Effector memory CD8-positive, alpha-beta T cell (primary cell): ENCODE measurements at places on chromosomes 5 and 9.

DNA sequence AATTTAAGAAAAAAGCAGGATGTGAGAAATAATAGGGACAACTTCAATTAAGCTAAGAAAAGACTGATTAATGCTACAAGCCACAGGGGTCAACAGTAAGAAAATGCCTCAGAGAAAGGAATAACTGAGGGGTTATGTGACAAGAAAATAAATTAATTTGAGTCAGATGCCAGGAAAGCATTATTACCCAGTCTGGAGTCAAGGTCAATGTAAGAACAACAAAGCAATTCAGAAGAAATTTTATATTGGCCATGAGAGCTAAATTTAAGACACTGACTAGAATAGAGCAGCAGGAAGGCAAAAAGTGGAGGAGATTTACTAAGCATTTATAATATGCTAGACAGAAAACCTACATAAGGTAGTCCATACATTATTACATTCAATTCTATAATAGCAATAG lies 73.5 kb downstream of the CDH10 start:
- DNase-seq = no peak

DNA sequence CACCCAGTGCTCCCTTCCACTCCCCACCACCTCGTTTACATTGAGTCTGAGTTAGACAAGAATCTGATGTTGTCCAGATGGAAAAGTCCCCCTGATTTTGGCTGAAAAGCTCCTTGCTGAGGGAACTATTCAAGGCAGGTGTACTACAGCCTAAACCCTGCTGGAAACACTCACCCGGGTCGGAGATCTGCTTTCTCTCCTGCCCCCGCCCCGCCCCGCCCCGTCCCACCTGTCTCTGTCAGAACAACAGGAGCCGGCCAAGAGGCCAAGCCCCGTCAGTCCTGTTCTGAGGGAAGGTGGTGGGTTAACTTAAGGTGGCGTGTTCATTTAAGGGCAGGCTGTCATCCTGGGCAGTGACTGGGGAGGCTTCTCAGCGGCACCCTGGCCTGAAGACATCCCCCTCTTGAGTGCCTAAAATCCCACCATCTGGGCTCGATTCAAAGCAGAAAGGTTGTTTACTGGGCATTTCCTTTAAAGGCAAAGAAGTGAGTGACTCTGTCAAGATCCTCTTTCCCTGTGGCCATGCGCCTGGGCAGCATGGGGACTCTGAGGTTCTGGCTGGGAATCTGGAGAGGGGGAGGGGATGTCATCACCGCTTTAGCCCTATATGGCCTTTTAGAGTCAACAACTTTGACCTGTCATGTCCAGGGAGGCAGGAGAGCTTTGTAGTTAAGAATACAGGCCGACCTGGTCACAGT lies 71.1 kb upstream of the NEURL1B start:
- DNase-seq = no peak

DNA sequence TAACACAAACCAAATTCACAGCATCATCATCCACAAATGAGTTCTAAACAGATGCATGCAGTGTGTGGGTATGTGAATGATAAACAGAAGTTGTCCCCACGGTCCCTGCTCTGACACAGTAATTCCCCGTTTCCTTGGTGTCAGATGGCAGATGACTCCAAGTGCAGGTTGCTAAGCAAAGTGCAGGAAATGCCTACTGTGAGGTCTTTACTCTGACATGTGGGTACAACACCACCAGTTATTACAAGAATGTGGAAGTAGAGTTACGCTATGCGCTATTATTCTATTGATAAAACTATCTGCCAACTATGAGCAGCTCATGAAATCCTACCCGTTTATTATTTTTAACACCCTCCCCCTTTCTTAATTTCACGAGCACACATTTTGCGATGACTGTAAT lies 448.9 kb downstream of the BNC2 start:
- no peak for DNase-seq

- DNase-seq = no peak
Observed at GRCh38 chr9:93256878-93257807, 73.2 kb downstream of the WNK2 start.
